ENCODE measurements at places on chromosomes 2 and 18.

DNA sequence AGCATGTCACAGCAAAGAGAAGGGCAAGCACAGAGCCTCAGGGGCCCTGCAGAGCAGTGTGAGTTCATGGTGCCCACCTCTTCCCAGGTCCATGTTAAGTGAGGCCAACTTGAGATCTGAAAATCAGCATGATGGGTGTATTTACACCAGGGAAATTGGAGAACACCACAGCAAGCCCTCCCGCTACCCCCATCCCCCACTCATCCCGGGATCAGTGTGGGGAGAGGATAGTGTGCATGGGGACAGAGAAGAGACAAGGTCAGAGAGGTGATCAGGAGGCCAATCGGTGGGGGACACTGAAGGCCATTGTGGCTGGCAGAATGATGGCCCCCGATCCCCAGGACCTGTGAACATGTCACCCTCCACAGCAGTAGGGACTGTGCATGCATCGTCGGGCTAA lies 54.7 kb downstream of the PTGR3 start:
- DNase-seq: no peak

GRCh38 chr2:25692143-25692542 lies 18.8 kb upstream of the DTNB start:
- DNase-seq: no peak

GRCh38 chr2:42784204-42784880 lies 8.0 kb downstream of the HAAO start:
- DNase-seq: peak; percentile 41

DNA sequence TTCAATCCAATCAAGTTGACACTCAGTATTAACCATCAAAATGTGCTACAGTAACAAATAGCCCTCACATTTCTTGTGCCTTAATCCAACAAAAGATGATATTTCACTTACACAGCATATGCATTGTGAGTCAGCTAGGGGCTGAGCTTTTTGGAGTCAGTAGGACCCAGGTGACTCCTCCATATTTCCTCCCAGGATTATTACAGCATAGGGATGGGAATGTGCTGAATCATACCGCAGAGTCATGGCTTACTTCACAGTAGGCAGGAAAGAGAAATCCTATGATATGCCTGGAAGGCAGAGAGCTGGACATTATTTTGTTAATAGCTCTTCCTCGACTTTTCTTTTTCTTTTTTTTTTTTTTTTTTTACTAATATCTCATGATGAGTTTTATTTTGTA lies 153.3 kb downstream of the TMEM182 start:
- no peak for DNase-seq

GRCh38 chr18:55380589-55380988 lies 207.4 kb downstream of the TCF4 start:
- no peak for DNase-seq

DNA sequence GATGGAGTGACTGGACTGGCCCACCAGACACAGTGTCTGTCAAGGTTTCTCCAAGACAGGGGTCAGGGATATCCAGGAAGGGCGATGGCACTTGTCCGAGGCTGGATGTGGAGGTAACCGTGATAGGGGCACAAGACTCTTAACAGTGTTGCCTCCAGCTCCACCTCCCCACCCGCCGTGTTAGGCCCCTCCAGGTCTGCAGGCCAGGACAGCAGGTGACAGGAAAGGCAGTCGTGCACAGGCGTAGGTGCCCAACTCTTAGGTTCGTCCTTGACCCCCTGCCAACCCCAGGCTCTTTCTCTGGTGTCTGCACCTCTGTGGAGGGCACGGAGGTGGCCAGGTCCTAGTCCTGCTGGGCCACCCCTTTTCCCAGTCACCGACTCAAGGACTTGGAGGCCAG lies 10.1 kb downstream of the ITM2C start:
- no peak for DNase-seq

DNA sequence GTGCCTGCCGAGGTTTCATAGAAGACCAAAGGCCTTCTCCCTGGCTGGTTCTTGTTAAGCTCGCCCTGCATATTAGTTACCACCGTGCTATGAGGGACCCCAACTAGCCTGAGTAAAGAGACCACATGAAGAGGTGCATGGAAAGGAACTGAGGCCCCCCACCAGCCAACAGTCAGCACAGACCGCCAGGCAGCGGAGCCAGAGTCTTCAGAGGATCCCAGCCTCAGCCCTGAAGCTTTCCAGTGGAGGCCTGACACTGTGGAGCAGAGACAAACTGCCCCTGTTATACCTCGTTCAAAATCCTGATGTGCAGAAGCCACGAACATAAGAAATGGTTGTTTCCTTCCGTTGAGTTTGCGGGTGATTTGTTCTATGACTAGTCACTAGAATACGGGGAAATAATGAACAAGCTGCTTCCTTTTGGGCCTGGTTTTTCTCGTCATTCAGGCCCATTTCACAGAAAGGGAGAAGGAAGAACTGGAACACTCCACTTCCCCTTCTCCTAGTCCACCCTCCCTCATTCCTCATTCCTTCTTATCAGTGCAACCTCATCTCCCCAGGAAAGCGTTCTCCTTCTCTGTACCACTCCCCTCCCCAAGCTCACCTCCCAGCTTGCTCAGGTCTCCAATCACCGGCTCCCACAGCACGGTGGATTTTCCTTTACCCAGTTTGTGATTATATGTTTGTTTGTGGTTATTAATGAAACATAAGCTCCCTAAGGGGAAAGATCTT lies 3.0 kb upstream of the GLI2 start:
- peak; percentile 58 for DNase-seq

Measured in hematopoietic multipotent progenitor cell treated with erythropoietin and hydrocortisone succinate and interleukin-3 and kit ligand, for 4 days (in vitro differentiated cells).